ENCODE measurements at places on chromosomes 1 and 21. TPM values are rescaled to one million over a fixed set of nuclear protein-coding genes. Genes with fewer than 3 reads are reported as not detected.

DNA sequence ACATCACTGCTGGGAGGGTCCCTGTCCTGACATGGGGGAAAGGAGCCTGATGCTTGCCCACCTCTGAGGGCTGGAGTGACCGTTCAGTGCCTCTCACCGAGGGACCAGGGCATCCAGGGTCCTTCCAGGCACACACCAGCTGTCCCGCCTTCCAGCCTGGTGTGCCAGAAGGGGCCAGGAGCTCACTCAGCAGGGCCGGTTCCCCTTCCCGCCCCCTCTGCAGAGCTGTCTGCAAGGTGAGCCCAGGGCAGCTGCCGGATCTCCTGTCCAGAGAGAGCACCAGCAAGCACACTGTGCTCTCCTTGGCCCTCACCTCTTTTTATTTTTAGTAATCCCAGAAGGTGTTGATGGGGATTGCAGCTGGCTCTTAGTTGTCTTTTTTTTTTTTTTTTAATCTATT lies 16.9 kb downstream of the H6PD start:
- DNase-seq, result no peak

DUSP12 gene
- 31.6 TPM for total RNA-seq

DNA sequence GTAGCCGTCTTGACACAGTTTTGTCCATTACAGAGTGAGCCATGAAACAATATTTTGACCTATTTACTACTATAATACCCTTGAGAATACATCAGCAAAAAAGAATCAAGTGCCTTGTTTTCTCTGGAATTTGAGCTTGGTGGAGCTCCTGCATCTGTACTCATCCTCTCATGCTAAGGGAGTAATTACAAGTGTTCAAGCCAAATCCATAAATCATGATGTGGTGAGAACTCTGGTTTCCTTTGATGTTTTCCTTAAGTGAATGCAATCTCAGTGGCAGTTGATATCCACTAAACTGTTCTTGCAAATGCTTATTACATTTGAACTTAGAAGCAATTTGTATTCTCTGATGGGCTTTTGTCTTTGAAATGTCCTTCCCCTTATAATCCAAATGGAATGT lies 824.6 kb upstream of the TMPRSS15 start:
- no peak for DNase-seq

LRRC42 gene
- total RNA-seq, result 62.5 TPM
